ENCODE measurements at places on chromosomes 7 and 10.

- DNase-seq, result no peak
Measured at GRCh38 chr7:150958597-150958996, 19.5 kb downstream of the KCNH2 start.

GRCh38 chr7:8817448-8818036 lies 384.1 kb downstream of the NXPH1 start:
- no peak for DNase-seq

- DNase-seq, result no peak
Measured at GRCh38 chr7:22156205-22156604, 200.7 kb downstream of the RAPGEF5 start.

DNA sequence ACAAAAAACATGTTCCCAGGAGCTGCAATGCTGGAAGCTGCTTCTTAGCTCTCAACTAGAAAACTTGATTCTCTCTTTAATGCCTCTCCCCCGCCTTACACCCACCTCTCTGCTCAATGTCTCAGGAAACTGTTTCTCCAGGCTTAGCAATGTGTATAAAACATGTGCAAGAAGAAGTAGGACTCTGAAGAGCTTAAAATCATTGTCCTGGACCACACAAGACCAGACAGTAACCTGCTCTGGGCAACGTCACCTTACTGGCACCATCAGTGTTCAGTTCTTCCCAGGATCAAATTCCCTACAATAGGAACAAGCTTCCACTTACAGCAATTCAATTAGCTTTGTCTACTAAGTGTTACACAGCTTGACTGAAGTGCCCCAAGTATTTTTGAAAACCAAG lies 104.9 kb downstream of the RAPGEF5 start:
- no peak for DNase-seq

DNA sequence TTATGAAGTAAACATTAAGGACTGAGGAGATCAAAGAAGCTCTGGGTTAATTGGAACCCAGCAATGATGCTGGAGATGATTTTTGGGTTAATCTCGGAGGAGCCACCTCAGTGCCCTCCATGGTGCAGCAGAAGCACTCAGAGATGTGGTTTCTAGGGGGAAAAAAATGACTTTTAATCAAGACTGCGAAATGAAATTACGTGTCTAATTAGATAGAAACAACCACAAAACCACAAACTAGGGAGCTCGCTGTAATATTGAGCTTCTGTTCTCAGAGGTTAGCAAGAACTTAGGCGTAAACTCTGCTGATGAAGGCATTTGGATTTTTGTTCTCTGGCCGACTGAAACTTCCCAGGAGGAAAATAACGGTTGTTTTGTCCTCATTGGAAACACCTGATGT lies 319.0 kb downstream of the GRID1 start:
- peak; percentile 28 for DNase-seq

- no peak for DNase-seq
Measured at GRCh38 chr10:29356931-29357330, 68.1 kb downstream of the LYZL1 start.

- DNase-seq, result no peak
Measured at GRCh38 chr7:5266191-5267028, 16.3 kb upstream of the SLC29A4 start.

DNA sequence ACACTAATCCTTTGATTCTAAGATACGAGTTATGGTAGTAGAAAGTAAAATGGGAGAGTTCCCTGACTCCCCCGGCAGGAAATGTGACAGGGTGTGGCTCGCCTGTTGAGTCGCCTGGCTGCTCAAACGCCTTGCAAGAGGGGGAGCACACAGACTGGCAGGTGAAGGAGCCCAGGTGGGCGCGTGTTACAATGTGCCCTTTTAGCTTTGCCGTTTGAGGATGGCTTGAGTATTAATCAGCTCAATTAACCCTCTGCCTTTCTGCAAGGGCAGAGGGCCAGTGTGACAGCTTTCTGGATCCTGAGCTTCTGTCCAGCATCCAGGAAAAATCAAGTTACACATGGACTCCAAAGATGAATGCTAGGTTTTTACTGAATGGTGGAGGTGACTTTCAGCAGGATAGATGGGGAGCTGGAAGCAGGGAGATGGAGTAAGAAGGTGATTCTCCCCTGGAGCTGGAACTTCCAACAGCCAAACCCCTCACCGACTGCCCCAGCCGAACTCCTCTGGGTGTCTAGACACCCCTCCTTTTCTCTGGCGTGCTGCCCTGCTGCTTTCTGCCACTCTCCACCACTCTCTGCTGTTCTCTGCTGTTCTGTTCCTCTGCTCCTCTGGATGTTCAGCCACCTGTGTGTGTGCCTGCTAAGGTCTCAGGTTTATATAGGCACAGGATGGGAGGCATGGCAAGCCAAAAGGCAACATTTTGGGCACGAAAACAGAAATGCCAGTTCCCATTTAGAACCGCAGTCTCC lies 548.8 kb upstream of the KCND2 start:
- DNase-seq, result no peak

DNA sequence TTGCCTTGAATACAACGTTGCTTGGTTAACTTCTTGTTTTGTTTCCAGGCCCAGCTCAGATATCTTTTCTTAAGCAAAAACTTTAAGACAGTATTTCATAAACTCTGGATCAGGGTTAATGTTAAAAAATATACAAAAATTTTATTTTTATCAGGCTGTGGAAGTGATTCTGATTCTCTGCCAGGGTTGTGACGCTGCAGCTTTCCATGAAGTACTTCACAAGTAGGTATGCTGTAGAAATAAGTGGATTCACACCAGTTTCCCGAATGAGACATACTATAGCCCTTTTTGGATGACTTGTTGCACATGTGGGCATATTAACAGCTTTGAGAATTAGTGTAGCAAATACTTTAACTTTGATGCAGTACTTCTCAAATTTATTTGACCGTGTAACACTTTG lies 70.1 kb downstream of the CDK14 start:
- DNase-seq, result no peak

- no peak for DNase-seq
Measured at GRCh38 chr10:32348297-32349198, 1.6 kb upstream of the EPC1 start.

- DNase-seq, result no peak
Measured at GRCh38 chr10:84331091-84331490, 2.7 kb downstream of the CCSER2 start.

DNA sequence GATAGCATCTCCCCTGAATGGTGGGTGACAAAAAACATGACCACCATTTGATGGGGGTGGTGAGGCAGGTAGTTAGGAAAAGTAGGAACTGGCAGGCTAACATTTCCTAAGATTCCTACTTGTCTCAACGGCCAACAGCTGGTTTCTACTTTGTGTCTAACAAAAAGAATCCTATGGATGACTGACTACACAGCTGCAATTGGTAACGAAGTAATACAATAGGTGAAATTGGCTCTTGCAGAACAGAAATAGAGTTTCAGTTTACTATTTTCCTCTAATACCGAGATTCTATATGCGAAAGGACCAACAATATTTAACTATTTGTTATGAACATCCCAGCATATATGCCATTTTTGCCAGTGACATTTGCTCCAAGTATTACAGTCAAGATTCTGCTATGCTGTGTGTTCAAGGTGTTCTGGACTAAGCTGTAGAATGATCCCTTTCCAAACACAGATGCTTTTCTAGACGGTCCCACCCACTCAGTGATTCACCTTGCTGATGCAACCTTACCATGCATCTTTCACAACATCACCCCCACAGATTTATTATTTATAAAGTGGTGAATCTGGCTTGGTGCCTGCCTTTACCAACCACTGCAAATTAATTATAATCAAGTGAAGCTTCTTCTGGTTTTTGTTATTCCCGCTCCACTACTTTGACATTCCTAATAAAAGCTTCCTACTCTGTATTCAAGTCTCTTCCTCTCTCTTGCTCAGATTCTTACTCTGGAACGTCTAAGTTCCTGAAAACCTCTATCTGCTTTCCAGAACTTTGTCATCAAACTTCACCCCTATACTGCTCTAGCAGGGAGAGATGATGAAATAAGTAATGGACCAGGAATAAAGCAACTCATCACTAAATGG lies 16.8 kb downstream of the BBIP1 start:
- DNase-seq, result no peak

DNA sequence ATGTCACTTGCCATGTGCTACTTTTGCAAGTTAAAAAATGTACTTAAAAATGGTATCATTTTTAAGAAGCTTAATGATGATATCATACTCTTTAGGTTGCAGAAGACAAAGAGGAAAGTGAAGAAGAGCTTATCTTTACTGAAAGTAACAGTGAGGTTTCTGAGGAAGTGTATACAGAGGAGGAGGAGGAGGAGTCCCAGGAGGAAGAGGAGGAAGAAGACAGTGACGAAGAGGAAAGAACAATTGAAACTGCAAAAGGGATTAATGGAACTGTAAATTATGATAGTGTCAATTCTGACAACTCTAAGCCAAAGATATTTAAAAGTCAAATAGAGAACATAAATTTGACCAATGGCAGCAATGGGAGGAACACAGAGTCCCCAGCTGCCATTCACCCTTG lies 6.1 kb downstream of the LMOD2 start:
- DNase-seq, result no peak

DNA sequence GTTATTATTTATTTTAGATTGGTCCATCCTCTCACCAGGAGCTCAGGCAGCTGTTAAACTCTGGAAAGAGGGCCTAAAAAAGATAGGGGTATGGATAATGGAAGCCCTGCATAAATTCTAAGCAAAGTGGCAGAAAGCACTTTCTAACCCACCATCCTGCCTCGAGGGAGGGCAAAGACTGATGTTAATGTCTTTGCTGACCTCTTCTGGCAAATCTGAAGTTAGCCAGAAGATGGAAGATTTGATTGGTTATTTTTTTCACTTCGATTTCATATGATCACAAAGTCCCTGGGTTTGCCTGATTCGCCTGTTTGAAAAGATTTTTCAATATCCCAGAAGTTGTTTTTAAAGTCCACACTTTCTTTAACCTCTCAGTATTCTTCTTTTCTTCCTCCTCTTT lies 24.8 kb downstream of the OR9A2 start:
- no peak for DNase-seq

DNA sequence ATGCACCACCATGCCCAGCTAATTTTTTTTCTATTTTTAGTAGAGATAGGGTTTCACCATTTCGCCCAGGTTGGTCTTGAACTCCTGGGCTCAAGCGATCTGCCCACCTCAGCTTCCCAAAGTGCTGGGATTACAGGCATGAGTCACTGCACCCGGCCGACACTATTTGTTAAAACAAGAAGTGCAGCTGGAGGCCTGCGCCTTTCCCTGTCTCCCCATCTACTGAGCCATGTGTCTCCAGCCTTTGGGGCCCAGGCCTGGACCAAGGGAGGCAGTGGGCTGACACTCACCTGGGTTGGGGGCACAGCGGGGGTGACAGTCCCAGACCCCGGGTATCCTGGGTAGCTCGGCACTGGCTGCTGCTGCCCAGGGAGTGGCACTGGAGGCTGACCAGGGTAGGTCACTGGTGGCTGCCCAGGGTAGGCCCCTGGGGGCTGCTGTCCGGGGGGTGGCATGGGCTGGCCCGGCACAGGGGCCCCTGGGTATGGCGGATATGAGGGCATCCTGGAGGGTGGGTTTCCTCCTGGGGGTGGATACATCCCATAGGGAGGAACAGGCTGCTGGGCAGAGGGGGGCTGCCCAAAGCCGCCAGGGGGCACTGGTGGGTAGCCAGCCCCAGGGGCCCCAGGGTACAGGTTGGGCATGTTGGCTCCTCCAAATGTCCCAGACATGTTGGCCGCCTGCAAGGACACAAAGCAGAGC lies 36.3 kb downstream of the PLAC9 start:
- DNase-seq, result peak; percentile 29

DNA sequence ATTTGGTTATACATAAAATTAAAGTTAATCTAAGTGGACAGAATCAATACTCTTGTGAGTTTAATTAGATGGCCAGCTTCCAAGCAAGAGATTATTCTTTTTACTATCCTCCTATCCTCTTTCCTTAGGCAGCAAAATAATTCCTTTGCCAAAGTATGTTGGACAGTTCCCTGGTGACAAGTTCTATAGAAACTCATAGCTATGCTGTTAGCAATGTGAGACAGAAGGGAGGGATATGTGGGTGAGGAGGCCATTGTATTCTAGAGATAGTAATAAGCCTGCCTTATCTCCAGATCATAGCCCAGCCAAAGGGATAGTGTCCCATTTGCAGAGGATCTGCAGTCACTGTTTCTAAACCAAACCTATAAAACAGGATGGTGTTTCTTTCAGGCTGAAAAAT lies 181.6 kb upstream of the HDAC9 start:
- DNase-seq, result no peak

GRCh38 chr10:6052247-6053221 lies 9.6 kb downstream of the IL2RA start:
- DNase-seq, result peak; percentile 77

- DNase-seq, result no peak
Measured at GRCh38 chr10:112308125-112308502, 24.9 kb downstream of the TECTB start.

Measured in CD4-positive, alpha-beta T cell treated with Interleukin-4 for 1 hour (primary cell).